ENCODE measurements at places on chromosomes 11 and 22. TPM values are rescaled to one million over a fixed set of nuclear protein-coding genes. Genes with fewer than 3 reads are reported as not detected.

Gene MUC2
- not detected for total RNA-seq

Gene PATE4
- not detected for total RNA-seq

Gene PATE3
- total RNA-seq, result not detected

Gene PLEKHB1
- 11.4 TPM for total RNA-seq

Gene C11orf16
- total RNA-seq, result not detected

Gene FXYD2
- not detected for total RNA-seq

GRCh38 chr11:65903715-65904114, 3.5 kb upstream of the FOSL1 start:
- H3K27ac ChIP-seq, result no peak overlapping the region
- DNase-seq, result no peak
- H3K4me3 ChIP-seq, result no peak overlapping the region
- H3K4me1 ChIP-seq, result peaks cover 5% of the 10 kb centered on the region
- H3K27me3 ChIP-seq, result peaks cover 2% of the 10 kb centered on the region

DNA sequence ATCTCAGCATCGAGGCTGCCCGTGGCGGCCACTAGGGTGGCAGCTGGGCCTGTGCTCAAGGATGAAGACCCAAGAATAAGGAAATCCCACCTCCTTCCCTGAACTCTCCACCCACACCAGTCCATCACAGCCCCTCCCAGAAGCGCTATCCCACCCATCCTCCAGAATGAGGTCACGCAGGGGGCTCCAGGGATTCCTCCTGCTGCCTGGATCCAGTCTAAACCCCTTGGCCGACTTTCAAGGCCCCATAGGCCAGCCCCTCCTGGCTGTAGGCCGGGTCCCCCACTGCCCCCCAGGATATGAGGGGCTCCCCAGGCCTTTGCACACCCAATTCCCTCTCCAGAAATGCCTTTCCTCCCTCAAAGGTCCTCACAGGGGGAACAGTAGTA, 19.0 kb upstream of the SCGB1A1 start:
- H3K4me1 ChIP-seq, result peaks cover 40% of the 10 kb centered on the region
- H3K36me3 ChIP-seq, result no peaks in the 10 kb centered on the region
- H3K27me3 ChIP-seq, result no peaks in the 10 kb centered on the region

DNA sequence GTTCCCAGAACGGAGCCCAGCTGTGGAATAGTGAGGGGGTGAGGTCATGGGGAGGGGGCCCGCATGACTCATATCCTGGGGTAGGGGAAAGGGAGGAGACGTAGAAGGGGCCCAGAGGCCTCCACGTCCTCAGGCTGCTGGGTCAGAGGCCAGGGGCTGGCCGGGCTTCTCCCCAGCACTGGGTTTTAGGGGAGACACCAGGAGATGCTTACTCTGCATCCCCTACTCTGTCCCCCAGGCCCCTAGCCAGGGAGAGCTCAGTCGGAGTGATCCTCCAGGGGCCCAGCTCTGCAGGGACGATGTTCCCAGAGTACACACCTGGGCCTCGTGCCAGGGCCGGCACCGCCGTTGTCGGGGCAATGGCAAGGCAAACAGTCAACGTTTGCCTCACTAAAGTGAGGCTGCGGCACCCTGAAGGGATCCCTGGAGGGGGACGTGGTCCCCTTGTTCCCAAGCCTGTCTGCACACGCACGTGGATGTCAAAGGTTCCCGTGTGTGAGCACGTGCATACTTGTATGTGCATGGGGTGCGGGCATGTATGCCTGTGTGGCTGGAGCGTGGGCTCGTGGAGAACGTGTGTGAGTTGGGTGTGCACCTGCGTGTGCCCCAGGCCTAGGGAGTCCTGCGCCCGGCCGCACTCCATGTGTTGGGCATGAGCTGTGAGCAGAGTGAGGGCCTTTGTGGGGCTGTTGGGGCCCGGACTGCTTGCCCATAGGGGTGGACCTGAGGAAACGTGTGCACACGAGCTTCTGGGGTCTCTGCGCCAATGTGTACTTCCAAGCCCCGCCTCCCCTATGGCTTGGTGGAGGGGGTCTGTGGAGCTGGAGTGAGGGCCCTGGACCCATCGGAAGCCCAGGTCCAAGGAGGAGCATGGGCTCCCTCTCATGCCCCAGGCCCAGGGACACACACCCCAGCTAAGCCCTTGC, 14.2 kb downstream of the PRR33 start:
- no peak for DNase-seq
- peak overlapping the region; percentile 26 for H3K27ac ChIP-seq
- no peaks in the 10 kb centered on the region for H3K27me3 ChIP-seq
- H3K4me1 ChIP-seq, result peaks cover 16% of the 10 kb centered on the region
- no peak overlapping the region for H3K4me3 ChIP-seq

DNA sequence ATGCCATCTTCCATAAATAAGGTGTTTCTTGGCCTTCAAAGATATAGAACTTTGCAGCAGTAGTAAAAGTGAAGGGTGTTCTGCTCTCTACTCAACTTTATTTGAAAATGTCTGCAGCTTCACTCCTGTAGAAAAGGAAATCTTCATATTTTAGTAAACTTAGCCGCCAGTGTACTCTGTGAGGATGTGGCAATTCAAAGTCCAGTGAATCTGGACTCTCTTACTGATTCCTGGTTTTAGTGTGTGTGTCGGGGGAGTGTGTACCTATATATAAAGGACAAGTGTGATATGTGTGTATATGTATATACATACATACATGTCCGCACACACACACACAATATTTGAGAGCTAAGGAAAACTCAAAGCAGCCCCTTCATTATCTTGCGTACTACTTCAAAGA, 134.3 kb upstream of the LDLRAD3 start:
- no peak overlapping the region for H3K27ac ChIP-seq
- peaks cover 16% of the 10 kb centered on the region for H3K36me3 ChIP-seq
- H3K27me3 ChIP-seq, result no peaks in the 10 kb centered on the region
- H3K4me1 ChIP-seq, result no peaks in the 10 kb centered on the region

- H3K27ac ChIP-seq, result no peak overlapping the region
- peak; percentile 1 for DNase-seq
- no peak overlapping the region for H3K4me3 ChIP-seq
- H3K36me3 ChIP-seq, result no peaks in the 10 kb centered on the region
- H3K27me3 ChIP-seq, result peaks cover 2% of the 10 kb centered on the region
Observed at GRCh38 chr11:2103668-2104523, 35.3 kb downstream of the IGF2 start.

DNA sequence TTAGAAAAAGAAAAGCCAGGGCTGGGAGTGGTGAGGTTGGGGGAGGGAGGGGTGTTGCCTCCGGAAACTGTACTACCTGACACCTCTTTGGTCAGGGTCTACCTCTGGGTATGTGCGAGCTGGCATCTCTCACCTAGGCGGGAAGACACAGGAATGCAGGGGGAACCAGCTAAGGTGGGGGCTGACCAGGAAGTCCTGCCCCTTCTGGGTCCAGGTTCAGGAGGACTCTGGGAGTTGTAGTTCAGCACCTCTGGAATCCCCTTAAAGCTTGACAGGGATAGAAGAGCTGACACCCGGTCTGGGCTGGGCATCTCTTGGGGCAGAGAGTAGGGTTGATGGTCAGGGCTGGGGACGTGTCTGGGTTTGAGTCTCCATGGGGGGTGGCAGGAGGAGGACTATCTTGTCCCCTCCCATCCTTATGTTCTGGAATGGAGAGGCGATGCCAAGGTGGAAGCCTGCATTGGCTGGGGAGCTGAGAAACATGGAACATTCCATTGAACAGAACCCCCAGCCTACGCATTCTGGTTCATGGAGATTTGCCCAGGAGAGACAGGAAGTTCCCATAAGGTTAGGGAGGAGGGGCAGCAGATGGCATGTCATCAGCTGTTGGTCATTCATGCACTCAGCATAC, 2.1 kb upstream of the KIAA1671 start:
- no peaks in the 10 kb centered on the region for H3K36me3 ChIP-seq
- peaks cover 5% of the 10 kb centered on the region for H3K4me1 ChIP-seq
- H3K27me3 ChIP-seq, result peaks cover 55% of the 10 kb centered on the region
- no peak overlapping the region for H3K4me3 ChIP-seq
- no peak overlapping the region for H3K27ac ChIP-seq

DNA sequence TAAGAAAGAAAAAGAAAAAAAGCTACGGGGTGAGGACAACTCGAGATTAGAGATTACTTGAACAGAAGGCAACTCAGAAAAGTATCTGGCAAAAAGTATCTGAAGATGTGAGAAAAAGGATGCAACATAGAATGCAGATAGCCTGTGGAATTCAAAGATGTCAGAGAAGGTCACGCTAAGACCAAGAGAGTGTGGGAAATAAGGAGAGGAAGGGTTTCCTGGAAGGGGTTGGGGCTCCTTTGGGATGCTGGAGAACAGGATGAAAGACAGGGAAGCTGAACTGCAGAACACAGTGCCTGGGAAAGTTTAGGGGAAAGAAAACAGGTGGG, 1.2 kb downstream of the GUCY1A2 start:
- peak overlapping the region; percentile 24 for H3K4me3 ChIP-seq
- H3K27me3 ChIP-seq, result peaks cover 43% of the 10 kb centered on the region
- no peak for DNase-seq
- H3K4me1 ChIP-seq, result peaks cover 4% of the 10 kb centered on the region

DNA sequence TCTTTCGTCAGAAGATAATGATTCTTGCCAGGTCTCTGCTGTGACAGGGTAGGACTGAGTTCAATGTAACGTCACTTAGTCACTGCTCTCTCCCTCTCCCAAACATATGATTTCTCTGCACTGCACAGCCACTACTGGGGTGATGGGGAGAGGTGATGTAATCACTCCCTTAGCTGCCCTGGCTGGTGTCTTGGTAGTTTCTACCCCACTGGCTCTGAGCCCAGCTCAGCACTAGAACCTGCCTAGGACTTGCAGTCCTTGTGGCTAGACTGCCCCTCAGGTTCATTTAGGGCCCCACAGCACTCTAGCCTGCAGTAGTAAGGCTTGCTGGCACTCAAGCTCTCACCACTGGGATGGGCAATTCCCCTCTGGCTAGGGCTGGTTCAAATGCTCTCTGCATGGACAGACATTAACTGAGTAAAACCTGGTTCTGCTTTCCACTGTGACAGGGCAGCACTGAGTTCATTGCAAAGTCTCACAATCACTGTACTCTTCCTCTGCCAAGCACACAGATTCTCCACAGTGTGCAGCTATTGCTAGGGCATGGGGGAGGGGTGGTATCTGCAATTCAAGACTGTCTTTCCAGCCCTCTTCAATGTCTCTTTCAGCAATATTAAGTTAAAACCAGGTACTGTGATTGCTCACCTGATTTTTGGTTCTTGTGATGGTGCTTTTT, 571.4 kb upstream of the FAT3 start:
- H3K27ac ChIP-seq, result no peak overlapping the region
- H3K4me1 ChIP-seq, result no peaks in the 10 kb centered on the region
- H3K27me3 ChIP-seq, result no peaks in the 10 kb centered on the region
- no peak for DNase-seq

DNA sequence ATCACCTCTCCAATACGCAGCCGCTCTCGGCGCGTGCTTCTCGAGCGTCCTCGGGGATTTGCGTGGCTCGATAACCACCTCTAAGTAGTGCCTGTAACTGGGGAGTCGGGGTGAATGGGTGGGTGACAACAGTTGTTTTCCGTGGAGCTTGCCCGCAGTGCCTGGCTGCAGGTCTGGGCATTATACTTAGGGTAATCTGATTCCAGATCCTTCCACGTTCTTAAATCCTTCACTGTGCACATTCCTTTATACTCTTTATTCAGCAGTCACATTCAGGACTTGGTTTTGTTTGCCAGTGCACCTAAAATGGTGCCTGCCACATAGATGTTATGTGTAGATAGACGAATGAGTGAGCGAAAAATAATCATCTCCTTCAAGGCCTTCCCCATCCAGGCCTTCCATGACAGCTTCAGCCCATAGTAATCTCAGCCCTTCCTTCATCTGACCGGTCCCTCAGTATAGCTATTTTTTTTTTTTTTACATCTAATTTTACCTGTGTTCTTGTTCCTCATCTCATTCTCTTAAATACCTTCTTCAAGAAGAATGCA, 602 bp downstream of the NAT10 start:
- H3K4me1 ChIP-seq, result peaks cover 51% of the 10 kb centered on the region
- DNase-seq, result no peak
- peaks cover 35% of the 10 kb centered on the region for H3K36me3 ChIP-seq
- peak overlapping the region; percentile 94 for H3K27ac ChIP-seq
- H3K4me3 ChIP-seq, result peak overlapping the region; percentile 94
- H3K27me3 ChIP-seq, result no peaks in the 10 kb centered on the region

DNA sequence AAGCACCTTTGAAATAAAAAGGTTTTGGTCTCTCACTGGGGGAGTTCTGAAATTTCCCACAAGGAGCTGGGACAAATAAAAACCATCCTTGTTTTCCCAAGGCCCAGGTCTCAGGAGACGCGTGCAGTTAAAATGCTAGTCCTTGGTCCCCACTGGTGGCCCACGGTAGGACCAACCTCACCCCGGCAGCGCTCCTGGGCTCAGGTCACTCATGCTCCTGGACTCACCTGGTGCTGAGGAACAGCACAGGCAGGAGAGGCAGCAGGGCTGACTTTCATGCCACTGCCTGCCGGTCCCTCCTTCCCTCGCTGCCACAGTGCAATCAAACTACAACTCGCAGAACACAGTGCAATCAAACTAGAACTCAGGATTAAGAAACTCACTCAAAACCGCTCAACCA, 356.8 kb upstream of the CCDC179 start:
- no peak overlapping the region for H3K4me3 ChIP-seq
- no peaks in the 10 kb centered on the region for H3K4me1 ChIP-seq
- no peaks in the 10 kb centered on the region for H3K36me3 ChIP-seq
- DNase-seq, result no peak

- H3K27me3 ChIP-seq, result no peaks in the 10 kb centered on the region
- no peak for DNase-seq
- H3K36me3 ChIP-seq, result peaks cover 29% of the 10 kb centered on the region
- no peaks in the 10 kb centered on the region for H3K4me1 ChIP-seq
- no peak overlapping the region for H3K27ac ChIP-seq
Observed at GRCh38 chr11:2590965-2591754, 108.6 kb downstream of the KCNQ1OT1 start.

GRCh38 chr11:133206313-133207005, 325.8 kb downstream of the OPCML start:
- H3K4me3 ChIP-seq, result no peak overlapping the region
- DNase-seq, result no peak
- no peak overlapping the region for H3K27ac ChIP-seq
- H3K4me1 ChIP-seq, result no peaks in the 10 kb centered on the region
- H3K36me3 ChIP-seq, result no peaks in the 10 kb centered on the region

GRCh38 chr11:70631624-70632047, 233.3 kb downstream of the CTTN start:
- no peaks in the 10 kb centered on the region for H3K4me1 ChIP-seq
- H3K36me3 ChIP-seq, result no peaks in the 10 kb centered on the region
- no peak overlapping the region for H3K27ac ChIP-seq

GRCh38 chr11:43376065-43376464, 17.3 kb downstream of the TTC17 start:
- H3K27ac ChIP-seq, result no peak overlapping the region
- no peak for DNase-seq
- H3K27me3 ChIP-seq, result no peaks in the 10 kb centered on the region
- peaks cover 17% of the 10 kb centered on the region for H3K4me1 ChIP-seq
- peaks cover 11% of the 10 kb centered on the region for H3K36me3 ChIP-seq

Data from activated naive CD4-positive, alpha-beta T cell treated with anti-CD3 and anti-CD28 coated beads for 36 hours (primary cell).